ENCODE measurements at places on chromosomes 3 and 15. TPM values are rescaled to one million over a fixed set of nuclear protein-coding genes. Genes with fewer than 3 reads are reported as not detected.

DNA sequence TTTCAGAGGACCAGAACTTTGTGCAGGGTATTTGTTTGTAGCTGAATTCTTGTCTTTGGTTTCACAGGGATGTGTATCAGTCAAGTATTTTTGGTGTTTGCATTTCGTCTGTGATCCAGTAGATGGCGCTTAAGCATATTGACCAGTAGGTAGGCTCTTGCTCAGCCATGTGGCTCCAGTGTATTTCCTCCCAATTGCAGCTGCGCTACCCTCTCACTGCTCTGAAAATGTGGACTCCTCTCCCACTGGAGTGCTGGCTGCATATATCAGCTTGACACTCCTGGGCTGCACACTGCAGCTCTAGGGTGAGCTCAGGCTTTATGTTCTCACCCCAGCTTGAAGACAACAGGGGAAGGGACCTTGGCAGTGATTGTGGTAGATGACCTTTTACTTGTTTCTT is 1264.3 kb upstream of the ALCAM start:
- H3K27ac ChIP-seq: no peak overlapping the region
- peak; percentile 61 for DNase-seq
- H3K36me3 ChIP-seq: no peaks in the 10 kb centered on the region

DNA sequence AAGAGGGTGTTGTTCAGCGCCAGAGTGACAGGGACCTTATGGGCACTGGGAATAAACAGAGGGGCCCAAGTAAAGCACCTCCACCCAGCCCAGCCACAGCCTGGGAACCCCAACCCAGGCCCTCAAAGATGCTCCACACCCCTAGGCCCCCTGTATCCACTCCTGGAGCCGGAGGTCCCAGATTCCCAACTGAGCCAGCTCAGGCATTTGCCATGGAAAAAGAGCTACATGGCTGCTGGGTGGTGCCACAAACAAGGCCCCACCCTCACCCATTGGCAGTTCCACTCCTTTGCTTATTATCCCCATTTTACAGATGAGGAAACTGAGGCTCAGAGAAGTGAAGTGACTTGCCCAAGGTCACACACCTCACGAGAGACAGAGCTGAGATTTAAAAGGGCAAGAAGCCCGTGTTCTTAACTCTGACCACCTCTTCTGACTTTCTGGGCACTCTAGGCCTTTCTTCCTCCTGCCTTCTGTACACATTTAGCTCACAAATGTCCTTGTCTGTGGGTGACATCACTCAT is 16.9 kb downstream of the ANPEP start:
- no peak overlapping the region for H3K27ac ChIP-seq
- no peaks in the 10 kb centered on the region for H3K27me3 ChIP-seq
- no peaks in the 10 kb centered on the region for H3K36me3 ChIP-seq
- no peaks in the 10 kb centered on the region for H3K4me1 ChIP-seq

GRCh38 chr15:39908186-39908585 is 11.9 kb downstream of the GPR176 start:
- DNase-seq: peak; percentile 24
- H3K36me3 ChIP-seq: no peaks in the 10 kb centered on the region
- no peak overlapping the region for H3K27ac ChIP-seq
- H3K27me3 ChIP-seq: no peaks in the 10 kb centered on the region
- H3K4me3 ChIP-seq: no peak overlapping the region

DNA sequence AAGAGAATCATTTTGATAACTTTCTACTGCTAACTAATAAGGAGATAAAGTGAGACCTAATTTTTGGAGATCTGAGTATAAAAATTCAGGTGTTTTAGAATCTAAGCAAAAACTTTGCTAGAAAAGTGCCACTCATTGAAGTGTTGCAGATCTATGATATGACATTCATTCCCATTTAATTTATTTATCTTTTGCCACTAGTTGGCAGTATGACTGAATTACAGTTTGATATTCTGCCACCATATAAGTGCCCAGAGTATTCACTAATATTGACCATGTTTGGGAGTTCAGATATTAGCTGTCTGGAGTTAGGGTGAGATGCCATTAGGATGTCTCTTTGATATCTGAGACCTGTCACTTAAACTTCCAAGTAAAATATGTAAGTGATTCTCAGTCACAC is 251.3 kb upstream of the GBE1 start:
- H3K4me3 ChIP-seq: no peak overlapping the region
- no peak overlapping the region for H3K27ac ChIP-seq
- DNase-seq: no peak
- H3K4me1 ChIP-seq: no peaks in the 10 kb centered on the region
- H3K27me3 ChIP-seq: no peaks in the 10 kb centered on the region

DNA sequence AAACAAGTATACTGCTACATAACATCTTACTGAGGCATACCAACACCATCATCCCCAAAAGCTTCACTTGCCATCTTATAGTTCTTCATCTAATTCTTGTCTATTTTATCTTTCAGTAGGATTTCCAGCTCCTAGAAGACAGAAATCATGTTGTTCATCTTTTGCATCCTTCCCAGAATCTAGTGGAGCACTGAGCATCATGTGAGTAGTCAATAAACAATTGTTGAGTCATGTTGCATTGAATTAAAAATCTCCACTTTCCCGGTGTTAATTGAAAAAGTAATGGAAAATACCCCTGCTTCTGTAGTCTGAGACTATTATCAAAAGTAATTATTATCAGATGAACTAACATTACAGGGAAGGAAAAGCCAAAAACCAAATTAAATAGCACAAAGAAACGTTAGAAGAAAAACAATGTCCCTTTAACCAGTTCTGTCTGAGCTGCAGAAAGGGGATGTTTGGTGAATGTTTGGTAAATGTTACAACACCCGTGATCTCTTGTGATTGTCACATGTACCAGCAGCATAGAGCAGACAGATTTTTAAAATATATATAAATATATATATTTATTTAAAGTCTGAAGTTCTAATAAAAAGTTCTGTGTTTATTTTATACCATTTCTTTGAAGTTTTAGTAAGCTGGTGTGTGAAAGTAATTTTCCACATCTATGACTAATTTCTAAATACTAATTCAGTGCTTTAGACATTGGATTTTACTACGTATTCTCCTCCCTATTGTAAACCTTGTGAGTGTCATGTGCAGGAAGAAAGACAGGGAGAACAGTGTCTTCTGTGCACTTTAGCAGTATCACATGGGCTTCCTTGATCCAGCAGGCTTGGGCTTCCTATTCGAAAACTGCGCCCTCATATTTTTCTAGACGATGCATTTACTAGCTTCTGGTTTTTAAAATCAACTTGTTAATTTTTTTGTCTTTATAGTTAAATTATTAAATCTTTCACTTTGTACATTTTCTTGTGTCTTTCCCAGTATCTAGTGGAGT is 85.6 kb downstream of the RAP2B start:
- H3K27ac ChIP-seq: peak overlapping the region; percentile 28
- no peaks in the 10 kb centered on the region for H3K36me3 ChIP-seq
- no peak for DNase-seq
- no peak overlapping the region for H3K4me3 ChIP-seq

GRCh38 chr3:19945969-19946831 is 697 bp upstream of the RAB5A start:
- no peak for DNase-seq
- no peaks in the 10 kb centered on the region for H3K27me3 ChIP-seq
- peaks cover 11% of the 10 kb centered on the region for H3K4me1 ChIP-seq
- no peaks in the 10 kb centered on the region for H3K36me3 ChIP-seq
- peak overlapping the region; percentile 43 for H3K4me3 ChIP-seq
- peak overlapping the region; percentile 99 for H3K27ac ChIP-seq

DNA sequence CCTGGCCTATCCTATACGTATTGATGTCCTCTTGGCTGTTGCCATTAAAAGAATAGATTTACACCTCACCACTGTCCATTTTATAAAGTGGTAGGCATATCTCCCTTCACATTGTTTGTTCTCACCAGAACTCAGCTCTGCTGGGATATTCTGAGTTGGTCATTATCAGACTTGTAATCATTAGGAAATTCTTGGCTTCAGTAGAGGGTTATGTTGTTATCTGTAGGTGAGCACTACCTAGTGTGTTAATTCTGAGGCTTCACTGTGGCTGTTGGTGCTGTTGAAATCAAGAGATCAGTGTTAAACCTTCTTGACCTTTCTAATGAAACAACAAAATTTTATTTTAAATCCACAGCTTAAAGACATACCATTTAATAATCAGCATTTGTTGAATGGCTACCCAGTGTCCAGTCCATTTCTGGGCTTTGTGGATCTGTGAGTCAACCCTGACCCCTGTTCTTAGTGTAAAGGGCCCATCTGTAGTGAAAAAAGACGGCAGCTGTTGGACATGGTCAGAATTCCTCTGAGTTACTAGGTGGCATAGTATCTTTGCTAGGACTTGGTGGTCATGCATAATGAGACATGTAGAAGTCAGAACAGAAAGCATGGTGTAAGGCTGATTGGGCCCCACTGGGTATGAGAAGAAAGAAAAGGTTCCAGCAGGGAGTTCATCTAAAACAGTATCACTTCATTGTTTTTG is 32.9 kb upstream of the P4HTM start:
- H3K36me3 ChIP-seq: no peaks in the 10 kb centered on the region
- no peak overlapping the region for H3K27ac ChIP-seq
- H3K4me1 ChIP-seq: no peaks in the 10 kb centered on the region
- no peak for DNase-seq
- H3K4me3 ChIP-seq: no peak overlapping the region

GRCh38 chr3:84906065-84906464 is 52.7 kb upstream of the CADM2 start:
- no peaks in the 10 kb centered on the region for H3K36me3 ChIP-seq
- no peaks in the 10 kb centered on the region for H3K27me3 ChIP-seq
- H3K4me1 ChIP-seq: no peaks in the 10 kb centered on the region
- no peak overlapping the region for H3K4me3 ChIP-seq

GRCh38 chr3:100710261-100710968 is 1.1 kb downstream of the TFG start:
- peaks cover 13% of the 10 kb centered on the region for H3K4me1 ChIP-seq
- no peaks in the 10 kb centered on the region for H3K36me3 ChIP-seq

The LARP6 gene
- 50.0 TPM for polyA plus RNA-seq

The FANCD2OS gene
- polyA plus RNA-seq: not detected

The SPINK8 gene
- not detected for polyA plus RNA-seq

The SPTSSB gene
- 6.9 TPM for polyA plus RNA-seq

The FOXL2NB gene
- polyA plus RNA-seq: not detected

The HDGFL3 gene
- 26.6 TPM for polyA plus RNA-seq

The SKIL gene
- polyA plus RNA-seq: 28.9 TPM
